ENCODE measurements at places on chromosomes 7 and 10.

GRCh38 chr10:49738616-49739360 lies 23.3 kb downstream of the OGDHL start:
- DNase-seq = no peak

GRCh38 chr7:143890558-143890957 lies 11.4 kb downstream of the TCAF1 start:
- no peak for DNase-seq

GRCh38 chr10:62733654-62734293 lies 70.7 kb upstream of the ADO start:
- no peak for DNase-seq

GRCh38 chr7:1160670-1161021 lies 650 bp upstream of the ZFAND2A start:
- no peak for DNase-seq

GRCh38 chr10:30675791-30676718 lies 46.5 kb upstream of the LYZL2 start:
- DNase-seq = no peak

DNA sequence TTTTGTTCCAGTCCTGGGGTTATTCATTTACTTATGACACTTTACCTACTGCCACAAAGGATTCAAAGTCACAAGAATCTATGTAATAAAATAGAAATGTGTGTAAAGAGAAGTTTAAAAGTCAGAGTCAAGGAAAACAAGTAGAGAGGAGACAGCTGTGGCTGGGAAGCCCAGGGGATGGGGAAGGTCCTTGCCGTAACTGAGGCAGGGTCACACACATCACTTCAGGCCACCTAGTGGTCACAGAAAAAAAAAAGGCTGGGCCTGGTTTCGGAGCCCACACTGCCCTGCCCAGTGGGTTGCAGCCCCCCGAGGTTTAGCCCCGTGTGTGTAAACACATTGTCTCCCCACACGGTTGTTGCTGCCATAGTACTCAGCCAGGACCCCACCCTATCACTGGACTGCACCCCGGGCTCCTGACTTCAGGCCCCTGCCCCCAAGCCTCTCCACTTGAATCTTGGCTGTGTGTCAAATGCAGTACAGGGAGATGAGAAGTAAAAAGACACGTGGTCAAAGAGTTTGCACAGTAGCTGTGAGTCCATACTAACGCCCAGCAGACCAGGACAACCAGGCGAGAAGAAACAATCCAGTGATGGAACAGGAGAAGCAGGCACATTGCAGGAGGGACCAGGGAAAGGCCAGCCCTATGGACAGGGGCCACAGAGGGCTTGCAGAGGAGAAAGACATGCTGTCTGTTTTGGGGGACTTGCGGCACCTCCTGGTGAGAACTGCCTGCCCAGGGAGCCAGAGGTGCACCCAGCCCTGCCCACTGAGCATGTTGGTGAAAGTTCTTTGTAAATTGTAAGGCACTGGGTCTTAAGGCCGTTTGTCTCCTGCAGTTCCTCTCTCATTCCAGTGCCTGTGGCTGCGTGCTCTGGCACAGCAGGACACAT lies 91.4 kb upstream of the MACROH2A2 start:
- DNase-seq = no peak

DNA sequence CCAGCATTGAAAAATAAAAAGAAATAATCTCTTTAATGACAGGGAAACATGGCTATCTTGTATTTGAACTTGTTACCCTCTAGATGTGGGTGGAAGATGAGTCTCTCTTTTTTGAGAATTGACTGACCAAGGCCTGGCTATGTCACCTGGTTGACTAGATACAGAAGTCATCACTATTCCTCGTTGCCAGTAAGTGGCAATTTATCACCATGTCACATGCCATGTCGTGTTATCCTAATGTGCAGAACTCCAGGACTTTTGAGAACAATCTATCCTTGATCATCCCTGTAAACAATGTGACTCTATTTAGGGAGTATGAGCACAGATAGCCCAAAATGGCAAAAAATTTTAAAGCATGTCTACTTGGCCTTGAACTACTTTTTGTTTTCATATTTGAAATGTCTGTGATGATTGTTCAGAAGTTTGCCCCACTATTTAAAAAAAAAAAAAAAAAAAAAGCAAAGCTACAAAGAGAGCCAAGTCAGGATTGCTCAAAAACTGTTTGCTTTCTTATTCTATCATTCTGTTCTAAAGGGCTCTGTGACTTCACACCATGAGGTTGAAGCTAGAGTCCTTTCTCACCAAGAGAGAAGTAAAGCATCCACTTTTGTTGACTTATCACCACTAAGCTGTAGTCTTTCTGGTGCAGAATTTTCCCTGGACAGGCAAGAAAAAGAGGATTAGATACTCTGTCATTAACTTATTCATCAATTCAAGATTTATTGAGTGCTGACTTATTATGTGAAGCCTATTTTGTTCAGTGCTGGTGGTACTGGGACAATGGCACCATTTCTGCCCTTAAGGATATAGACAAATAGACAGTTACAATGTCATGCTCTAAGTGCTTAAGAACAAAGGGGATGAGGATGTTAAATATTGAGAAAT lies 10.4 kb upstream of the WIPF3 start:
- DNase-seq = no peak

DNA sequence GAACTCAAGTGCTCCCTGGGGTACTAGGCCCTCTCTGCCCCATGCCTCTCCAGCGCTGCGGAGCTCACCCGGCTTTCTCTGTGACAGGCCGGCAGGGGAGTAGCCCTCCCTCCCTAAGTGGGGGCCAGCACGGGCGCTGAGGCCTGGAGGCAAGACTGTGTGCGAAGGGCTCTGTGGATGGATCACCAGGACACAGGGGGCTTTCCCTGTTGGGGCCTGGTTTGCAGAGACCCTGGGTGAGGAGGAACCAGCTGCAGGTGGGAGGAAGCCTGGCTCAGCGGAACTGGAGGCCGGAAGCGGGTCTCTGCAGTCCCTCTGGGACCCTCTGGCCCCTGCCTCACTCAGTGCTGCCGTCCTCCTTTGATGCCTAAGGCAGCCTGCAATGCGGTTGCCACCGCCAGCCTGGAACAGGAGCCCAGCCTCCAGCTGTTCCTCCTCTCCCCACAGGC lies 106.0 kb downstream of the CYTH3 start:
- no peak for DNase-seq

GRCh38 chr10:3837647-3838459 lies 52.8 kb upstream of the KLF6 start:
- DNase-seq = no peak

DNA sequence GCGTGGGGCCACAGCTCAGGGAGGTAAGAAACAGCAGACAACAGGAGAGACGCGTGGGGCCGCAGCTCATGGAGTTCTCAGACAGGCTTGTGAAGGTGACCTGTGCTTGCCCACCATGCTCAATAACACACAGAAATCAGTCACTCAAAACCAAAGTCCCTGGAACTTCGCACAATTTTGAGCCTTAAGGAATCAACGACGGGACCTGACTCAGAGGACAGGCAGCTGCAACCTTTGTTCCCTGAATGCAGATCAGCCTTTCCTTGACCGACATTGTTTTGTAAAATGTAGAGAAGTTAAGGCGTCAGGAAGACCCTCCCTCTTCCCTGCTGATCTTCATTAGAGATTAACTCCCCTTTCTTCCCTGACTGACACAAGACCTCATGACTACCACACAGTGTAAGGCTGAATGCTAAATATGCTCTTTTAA lies 8.5 kb upstream of the KNDC1 start:
- no peak for DNase-seq

DNA sequence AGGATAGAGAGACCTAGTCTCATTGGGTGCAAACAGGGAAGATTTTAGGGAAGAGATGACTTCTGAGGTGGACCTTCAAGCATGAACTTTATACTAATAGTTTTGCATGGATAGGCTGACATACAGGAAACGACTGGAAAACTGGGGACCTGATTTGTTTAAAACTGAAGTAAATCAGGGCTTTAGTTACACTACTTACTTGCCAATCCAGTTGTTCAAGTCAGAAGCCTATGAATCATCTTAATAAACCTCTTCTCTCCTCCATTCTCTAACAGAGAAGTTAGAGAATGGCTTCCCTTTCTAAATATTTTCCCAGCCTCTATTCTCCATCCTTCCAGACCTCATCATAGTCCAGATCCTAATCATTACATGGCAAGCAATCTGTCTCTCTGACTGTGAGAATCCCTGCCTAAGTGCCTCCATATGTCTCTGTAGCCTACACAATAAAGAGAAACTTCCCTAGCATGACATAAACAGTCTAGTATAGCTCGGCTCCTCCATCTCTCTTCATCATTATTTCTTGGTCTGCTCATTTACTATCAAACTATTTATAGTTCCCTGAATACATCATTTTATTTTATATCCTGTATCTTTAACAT lies 55.8 kb downstream of the PRKG1 start:
- no peak for DNase-seq

DNA sequence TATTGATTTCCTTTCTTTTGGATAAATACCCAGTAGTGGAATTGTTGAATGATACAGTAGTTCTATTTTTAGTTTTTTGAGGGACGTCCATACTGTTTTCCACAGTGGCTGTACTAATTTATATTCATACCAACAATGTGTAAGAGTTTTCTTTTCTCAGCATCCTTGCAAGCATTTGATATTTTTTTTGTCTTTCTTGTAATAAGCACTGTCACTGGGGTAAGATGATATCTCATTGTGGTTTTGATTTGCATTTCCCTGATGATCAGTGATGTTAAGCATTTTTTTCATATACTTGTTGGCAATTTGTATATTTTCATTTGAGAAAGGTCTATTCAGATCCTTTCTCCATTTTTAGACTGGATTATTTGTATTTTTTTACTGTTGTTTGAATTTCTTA lies 308.7 kb downstream of the PTEN start:
- DNase-seq = no peak

DNA sequence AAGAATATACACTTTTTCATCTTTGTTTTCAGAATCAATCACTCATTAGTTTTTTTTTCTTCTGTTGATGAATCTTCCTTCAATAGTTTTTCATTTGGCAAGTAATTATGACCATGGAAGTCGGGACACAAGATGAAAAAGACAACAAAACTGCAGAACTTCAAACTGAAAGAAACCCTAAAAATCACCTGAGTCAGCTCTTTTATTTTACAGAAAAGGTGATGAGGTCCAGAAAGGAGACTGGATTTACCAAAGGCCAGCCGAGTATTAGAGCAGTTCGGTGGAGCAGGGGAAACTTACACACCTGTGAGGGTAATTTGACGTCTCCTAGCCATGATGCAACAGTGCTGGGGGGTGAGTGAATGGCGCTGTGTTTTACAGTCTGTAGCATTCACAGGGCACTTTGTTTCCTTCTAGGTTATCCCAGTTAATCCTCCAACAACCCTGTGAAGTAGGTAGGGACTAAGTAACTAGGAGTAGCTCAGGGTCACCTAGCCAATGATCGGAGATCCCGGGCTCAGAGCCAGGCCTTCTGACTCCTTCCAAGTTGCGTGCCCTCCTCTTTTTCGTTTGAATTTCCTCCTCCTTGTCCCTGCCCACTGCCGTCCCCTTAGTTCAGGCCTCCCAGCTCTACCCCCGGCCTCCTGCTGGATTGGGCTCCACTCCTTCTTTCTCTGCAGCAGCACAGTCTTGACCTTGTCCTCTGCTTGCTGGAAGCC lies 14.0 kb downstream of the RBM20 start:
- DNase-seq = no peak

GRCh38 chr7:12759151-12759550 lies 71.7 kb downstream of the ARL4A start:
- no peak for DNase-seq

- DNase-seq = no peak
Measured at GRCh38 chr7:39228946-39229345, 251.2 kb downstream of the POU6F2 start.

GRCh38 chr7:44152971-44153947 lies 12.1 kb upstream of the MYL7 start:
- DNase-seq = no peak

- DNase-seq = no peak
Measured at GRCh38 chr10:3740157-3740871, 44.7 kb downstream of the KLF6 start.

GRCh38 chr10:22649390-22649841 lies 65.0 kb downstream of the PIP4K2A start:
- no peak for DNase-seq

GRCh38 chr7:134126146-134126545 lies 994 bp upstream of the LRGUK start:
- DNase-seq = no peak

- no peak for DNase-seq
Measured at GRCh38 chr10:1074748-1075308, 18.6 kb downstream of the WDR37 start.

GRCh38 chr7:11332865-11333228 lies 359.2 kb downstream of the PHF14 start:
- DNase-seq = no peak

GRCh38 chr10:4177791-4178190 lies 392.8 kb upstream of the KLF6 start:
- no peak for DNase-seq

Measured in activated T-cell treated with anti-CD3 and anti-CD28 coated beads, Interleukin-2, amount 50 U/mL, for 1 hour (primary cell).